ENCODE measurements at places on chromosomes 3 and 15.

GRCh38 chr15:84598250-84598649 lies 2.6 kb upstream of the ZSCAN2 start:
- DNase-seq, result no peak

DNA sequence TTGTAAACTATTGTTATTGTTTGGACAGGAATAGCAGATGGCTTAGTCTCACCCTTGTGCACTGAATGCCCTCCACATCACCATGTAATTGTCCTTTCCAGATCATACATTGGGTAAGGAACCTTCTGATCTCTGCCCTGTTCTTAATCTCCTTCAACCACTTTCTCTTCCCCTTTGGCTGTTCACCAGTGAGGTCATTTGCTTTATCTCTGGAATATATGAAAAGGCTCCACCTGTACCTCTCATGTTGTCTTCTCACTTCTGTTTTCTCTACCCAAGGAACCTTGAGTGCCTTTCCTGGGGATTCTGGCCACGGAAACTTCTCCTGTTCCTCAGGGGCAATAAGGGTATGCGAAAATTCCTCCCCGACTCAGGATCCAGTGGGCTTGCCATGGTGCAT lies 28.5 kb downstream of the MCTP2 start:
- no peak for DNase-seq

- no peak for DNase-seq
Observed at GRCh38 chr3:183217548-183218332, 35.3 kb upstream of the B3GNT5 start.

GRCh38 chr3:196016485-196016884 lies 65.4 kb downstream of the TFRC start:
- DNase-seq, result no peak

DNA sequence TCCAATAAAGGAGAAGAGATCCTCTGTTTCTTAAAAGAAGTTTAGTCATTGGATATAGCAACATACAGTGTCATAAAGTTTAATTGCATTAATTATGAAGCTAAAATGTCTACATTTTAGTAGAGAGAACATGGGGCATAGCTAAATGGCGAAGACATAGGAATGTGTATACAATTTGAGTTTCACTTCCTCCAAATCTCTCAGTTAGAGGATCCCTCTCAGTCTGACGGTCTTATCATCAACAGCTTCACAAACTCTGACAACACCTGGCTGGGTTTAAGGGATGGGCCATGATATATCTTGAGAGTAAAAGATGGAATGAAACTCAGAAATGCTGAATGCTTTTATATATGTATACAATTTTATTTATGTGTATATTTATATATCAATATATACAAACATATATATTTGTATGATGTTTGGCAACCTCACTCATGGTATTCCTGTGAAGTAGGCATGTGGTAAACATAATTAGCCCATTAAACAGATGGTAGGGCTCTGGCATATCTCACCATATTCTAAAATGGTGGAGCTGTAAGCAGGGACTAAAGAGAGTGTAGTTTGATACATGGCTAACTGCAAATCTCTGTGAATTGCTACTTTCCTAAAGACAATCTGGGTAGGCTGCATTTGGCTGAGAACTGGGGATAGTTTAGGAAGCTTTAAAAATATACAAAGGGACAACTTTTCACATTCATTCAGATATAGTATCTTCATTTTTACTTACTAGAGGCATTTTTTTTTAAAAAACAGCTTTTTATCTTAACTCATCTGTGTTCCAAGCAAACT lies 111.6 kb downstream of the TIGIT start:
- DNase-seq, result no peak

Measured in stimulated activated CD4-positive, alpha-beta T cell treated with anti-CD3 and anti-CD28 coated beads, TNF-alpha, amount 100 ng/mL, for 4 hours (primary cell).